ENCODE measurements at places on chromosomes 7 and 10. TPM values are rescaled to one million over a fixed set of nuclear protein-coding genes. Genes with fewer than 3 reads are reported as not detected.

The JMJD1C gene
- 86.2 TPM for polyA plus RNA-seq

The DNAJC12 gene
- polyA plus RNA-seq = 2.2 TPM

The DNMBP gene
- polyA plus RNA-seq = 10.0 TPM

The TAC1 gene
- 2.1 TPM for polyA plus RNA-seq

The SDHAF3 gene
- polyA plus RNA-seq = 23.1 TPM

The GIMAP4 gene
- polyA plus RNA-seq = 40.9 TPM

The FAM25A gene
- 26.9 TPM for polyA plus RNA-seq

The PRDX3 gene
- polyA plus RNA-seq = 114 TPM

The UCMA gene
- 0.23 TPM for polyA plus RNA-seq

The CLRN3 gene
- polyA plus RNA-seq = 0.23 TPM
